Naive thymus-derived CD4-positive, alpha-beta T cell (primary cell): ENCODE measurements at places on chromosomes 1 and 21.
A peak's percentile ranks its signal among the peaks of the same experiment; 100 is the strongest.

GRCh38 chr1:10291705-10292104 is 81.3 kb downstream of the KIF1B start:
- no peak for DNase-seq

DNA sequence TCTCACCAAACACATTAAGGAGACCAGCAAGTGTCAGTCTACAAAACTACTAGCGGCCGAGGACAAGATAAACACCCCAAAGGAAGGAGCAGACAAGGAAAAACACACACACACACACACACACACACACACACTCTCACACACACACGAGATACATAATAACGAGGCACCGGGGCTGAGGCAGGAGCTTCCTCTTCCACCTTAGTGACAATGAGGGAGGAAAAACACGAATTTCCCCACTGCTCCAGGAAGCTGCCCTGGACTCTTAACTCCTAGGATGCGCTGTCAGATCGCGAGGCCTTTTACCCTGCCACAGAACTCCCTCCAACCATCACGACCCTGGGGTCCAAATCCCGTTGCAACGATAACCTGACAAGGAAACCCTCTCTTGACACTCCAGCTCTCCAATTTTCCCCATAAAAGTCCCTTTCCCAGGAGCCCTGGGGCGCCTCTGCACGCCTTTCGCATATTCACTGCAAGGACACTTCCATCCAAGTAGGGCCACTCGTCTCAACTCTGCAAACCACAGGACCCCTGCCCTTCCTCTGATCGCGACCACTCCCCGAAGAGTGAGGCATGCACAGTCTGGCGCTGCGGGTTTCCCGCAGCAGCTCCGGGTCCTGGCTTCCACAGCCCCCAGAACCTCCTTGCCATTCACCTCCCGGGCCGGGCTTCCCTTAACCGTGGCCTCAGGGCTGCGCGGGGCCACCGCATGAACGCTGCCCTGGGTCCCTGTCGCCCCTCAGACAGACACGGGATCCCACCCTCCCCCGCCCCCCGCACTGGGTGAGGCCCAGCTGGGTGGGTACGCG is 581 bp downstream of the ETV3 start:
- no peak for DNase-seq

GRCh38 chr1:223010582-223011504 is 132.2 kb downstream of the TLR5 start:
- no peak for DNase-seq

- no peak for DNase-seq
Observed at GRCh38 chr1:204466416-204467405, 27.9 kb downstream of the PIK3C2B start.

DNA sequence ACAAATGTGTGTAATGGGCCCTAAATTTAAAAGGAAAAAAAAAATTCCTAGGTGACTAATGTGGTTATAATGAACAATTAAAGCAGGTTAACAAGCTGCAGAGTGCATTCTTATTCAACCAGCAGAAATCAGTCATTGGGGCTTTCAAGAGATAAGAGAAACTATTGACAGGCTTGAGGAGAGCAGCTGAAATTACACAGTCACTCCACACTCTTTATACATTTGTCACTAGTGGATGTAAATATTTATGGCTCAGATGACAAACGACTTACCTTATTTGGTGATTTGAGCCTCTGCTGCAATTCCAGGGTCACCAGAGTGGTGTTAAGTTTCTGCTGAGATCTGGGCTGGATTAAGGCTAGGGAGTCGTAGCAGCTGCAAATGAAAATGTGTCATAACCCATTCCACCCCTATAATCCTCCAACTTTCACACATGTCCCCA is 896.3 kb downstream of the TTLL7 start:
- DNase-seq: no peak

DNA sequence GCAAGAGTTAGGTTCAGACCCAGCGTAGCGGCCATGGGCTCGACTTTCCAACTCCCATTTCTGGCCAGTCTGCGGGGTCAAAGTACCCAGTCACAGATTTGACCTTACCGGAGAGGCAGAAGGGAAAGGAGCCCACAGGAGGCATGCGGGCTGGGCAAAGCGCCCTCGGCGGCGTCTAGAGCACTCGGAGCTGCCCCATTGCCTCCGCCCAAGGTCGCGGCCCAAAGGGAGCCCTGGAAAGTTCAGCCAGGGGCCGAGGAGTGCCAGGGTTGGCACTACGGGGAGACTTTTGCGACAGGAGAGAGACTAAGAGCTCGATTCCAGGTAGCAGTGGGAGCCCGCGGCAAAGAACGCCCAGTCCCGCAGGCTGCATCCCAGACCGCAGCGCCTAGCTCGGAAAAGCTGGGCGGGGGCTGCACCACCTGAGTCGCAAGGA is 896 bp downstream of the KANK4 start:
- DNase-seq: no peak

GRCh38 chr1:240193679-240194078 is 102.0 kb downstream of the FMN2 start:
- no peak for DNase-seq

DNA sequence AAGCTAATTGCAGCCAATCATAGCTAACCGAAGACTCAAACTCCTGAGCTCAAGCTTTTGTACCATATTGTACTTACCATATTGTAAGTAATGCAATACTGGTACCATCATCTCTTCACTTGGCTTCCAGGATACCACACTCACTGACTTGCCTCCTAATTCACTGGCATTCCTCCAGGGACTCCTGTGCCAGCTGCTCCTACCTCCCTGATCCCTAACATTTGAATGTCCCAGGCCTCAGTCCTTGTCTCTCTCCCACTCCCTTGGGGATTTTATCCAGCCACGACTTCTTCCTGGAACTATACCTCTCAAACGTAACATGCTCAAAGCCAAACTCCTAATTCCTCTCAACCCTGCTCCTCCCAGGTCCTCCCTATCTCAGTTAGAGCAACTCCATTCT is 33.8 kb downstream of the USP48 start:
- DNase-seq: no peak

DNA sequence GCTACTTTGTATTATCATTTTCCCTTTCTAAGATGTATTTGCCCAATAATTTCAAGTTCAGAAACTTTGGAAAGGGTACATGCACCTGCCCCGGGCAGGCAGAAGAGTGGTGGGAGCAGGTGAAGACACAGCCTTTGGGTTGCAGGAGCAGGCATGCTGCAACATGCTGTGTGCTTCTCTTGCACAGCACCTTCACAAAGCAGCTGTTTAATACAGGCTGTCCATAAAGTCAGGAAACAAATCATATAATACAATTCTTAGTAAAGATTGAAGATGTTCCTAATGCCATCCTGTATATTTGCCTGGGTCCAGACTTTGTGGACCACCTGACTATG is 182.9 kb downstream of the ZNF281 start:
- DNase-seq: no peak

- no peak for DNase-seq
Observed at GRCh38 chr1:74280642-74281396, 45.6 kb downstream of the TNNI3K start.

DNA sequence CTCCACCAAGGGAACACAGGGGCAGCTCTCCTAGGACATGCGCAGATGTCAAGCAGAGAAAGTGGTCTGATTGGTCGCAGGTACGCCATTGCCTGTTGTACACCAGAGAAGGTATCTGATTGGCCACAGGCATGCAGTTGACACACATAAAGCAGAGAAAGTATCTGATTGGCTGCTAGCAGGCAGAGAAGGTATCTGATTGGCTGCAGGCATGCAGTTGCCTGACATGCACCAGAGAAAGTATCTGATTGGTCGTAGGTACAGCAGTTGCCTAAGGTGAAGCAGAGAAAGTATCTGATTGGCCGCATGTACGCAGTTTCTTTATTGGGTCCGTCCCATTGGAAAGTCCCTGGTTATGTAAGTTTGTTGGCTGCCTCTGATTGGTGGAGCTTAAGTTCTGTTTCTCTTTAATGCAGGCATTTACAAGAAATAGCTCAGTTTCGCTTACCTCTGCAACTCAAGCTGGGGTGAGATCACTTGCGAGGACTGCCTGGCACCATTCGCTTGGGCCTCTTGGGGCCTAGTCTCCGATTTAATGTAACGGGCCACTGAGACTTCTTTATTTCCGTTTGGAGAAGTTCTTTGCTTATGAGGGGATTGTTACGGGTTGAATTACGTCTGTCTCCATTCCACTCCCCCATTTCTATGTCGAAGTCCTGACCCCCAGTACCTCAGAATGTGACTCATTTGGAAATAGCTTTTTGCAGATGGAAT is 74.2 kb downstream of the SIK1 start:
- DNase-seq: no peak

DNA sequence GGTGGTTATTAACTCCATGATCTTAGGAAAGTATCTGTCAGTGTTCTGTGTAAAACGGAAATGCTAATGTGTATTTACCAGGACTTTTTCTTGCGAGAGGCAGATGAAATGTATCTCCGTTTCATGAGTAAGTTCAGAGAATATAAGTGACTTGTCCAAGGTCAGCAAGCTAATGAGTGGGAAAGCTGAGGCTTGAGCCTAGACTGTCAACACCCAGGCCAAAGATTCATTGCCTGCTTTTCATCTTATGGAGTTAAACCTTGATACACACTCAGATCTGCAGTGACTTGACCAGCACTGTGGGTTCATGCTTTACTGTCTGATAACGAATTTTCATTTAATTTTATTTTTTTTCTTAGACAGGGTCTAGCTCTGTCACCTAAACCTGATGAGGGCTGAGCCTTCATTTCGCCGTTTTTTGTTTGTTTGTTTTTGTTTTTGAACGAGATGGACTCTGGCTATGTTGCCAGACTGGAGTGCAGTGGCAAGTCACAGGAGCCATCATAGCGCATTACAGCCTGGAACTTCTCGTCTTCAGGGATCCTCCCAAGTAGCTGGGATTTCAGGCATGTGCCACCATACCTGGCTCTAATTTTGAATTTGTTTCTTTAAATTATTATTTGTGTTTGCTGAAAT is 918 bp upstream of the JTB start:
- no peak for DNase-seq

- DNase-seq: no peak
Observed at GRCh38 chr1:15885269-15885668, 37.8 kb downstream of the SPEN start.

DNA sequence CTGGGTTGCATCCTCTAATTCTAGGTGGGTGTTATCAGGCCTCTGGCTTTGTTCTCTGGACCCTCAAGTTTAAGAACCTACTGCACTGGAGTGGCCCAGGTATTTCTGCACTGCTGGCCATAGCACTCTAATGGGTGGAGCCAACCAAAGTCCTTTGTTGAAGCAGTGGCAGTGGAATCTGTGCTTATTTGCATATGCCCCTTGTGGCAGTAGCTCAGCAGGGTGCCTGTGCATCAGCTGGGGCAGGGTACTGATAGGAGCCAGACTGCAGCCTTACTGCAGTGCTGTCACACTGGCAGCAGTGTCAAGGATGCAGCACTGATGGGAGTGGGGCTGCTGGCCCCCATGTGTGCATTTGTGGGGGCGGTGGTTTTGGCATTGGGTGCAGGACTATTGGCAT is 660.6 kb downstream of the LRRIQ3 start:
- no peak for DNase-seq

DNA sequence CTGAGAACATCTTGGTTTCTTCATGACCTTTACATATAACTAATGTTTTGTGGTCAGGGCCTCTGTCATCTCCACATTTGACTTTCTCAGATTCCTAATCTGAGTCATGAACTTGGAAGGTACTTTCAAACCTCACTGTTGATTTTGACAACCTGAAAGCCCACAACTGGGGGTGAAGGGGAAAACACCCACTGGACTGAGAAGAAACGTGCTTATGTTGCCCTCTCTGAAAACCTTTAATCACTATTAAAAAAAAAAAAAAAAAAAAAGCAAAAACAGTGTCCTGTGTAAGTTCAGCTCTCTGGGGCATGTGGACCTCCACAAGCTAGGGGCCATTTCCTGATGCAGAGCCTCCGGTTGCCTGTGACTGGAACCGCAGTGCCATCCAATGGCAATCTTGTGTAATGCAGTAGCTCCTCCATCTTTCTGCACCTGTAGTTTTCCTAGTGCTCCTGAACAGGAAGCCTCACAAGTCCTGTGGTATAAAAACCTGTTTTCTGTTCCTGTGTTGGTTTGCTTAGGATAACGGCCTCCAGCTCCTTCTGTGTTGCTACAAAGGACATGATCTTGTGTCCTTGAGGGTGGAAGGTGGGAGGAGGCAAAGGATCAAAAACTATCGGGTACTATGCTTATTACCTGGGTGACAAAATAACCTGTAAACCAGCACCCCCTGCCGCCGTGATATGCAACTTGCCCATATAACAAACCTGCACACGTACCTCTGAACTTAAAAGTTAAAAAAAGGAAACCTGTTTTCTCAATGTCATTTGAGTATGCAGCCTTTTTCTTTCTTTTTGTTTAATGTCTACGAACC is 124.5 kb downstream of the ZNF648 start:
- DNase-seq: peak; percentile 13

- DNase-seq: no peak
Observed at GRCh38 chr1:100773444-100773843, 53.9 kb downstream of the VCAM1 start.

GRCh38 chr1:161287482-161288054 is 22.2 kb downstream of the MPZ start:
- DNase-seq: no peak

- DNase-seq: peak; percentile 49
Observed at GRCh38 chr1:181179987-181180365, 91.5 kb downstream of the IER5 start.

DNA sequence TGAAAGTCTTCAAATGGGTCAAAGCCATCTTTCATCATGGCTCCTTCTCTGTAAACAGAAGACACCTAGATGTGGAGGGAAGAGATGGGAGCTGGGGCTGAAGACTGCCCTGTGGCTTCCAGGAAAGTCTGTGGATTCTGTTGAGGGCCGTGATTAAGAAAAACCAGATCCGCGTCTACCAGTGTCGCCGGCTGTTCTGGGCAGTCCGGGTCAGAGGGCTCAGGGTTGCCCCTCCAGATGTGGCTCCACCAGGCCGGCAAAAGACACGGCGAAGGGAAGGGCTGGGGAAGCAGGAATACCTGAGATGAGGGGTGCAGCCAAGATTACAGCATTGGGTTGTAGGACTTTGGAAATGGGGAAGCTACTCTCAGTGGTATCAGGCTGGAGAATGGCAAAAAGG is 162.6 kb downstream of the RHOU start:
- DNase-seq: no peak

DNA sequence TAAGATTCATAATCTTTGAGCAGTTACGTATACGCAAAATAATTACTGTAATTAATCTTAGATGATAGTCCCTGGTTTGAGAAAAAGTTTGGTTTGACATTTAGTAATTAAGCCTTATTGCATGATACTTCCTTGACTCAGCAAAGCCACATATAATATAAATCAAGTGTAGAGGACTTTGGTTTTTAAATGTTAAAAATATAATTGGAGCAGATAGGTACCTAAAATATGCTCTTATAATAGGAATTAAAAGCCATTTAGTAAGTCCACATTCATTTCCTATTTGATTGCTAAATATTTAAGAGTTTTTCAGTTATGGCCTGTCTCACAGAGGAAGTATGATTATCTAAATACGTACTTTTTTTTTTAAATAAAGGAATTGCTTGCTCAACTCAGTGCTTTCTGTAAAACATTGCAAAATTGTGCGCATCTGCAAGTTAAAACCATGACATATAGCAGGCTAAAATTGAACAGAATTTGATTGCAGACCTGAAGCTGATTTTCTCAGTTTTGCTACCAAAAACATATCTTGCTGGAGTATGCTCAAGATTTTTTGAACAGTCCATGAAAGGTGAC is 20.4 kb downstream of the RPE65 start:
- no peak for DNase-seq
